T-cell (primary cell): ENCODE measurements at places on chromosomes 13 and 19.

DNA sequence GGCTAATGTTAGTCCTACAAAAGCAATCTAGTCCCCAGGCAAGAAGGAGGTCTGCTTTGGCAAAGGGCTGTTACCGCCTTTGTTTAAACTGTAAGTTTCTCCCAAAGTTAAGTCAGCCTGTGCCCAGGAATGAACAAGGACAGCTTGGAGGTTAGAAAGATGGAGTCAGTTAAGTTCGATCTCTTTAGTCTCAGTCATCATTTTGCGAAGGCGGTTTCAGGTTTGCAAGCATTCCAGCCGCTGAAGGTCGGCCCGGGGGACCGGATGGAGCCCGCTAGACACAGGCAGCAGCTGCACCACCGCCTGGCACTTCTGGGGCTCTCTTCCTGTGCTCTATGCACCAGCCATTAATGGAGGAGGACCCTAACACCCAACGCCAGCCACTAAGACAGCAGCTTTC lies 91.3 kb downstream of the STK24 start:
- no peak for DNase-seq

DNA sequence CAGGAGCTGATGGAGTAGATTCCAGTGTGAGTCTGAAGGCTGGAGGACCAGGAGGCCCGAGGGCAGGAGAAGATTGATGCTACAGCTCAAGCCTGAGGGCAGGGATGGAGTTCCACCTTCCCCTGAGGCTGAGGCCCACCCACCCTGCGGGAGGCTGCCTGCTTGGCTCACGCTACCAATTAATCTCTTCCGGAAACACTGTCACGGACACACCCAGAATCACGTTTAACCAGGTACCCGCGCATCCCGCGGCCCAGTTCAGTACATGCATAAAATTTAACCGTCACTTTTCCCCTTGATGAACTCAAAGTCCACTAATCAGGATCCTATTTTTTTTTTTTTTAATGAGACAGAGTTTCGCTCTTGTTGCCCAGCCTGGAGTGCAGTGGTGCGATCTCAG lies 5.2 kb upstream of the ZNF628 start:
- no peak for DNase-seq

DNA sequence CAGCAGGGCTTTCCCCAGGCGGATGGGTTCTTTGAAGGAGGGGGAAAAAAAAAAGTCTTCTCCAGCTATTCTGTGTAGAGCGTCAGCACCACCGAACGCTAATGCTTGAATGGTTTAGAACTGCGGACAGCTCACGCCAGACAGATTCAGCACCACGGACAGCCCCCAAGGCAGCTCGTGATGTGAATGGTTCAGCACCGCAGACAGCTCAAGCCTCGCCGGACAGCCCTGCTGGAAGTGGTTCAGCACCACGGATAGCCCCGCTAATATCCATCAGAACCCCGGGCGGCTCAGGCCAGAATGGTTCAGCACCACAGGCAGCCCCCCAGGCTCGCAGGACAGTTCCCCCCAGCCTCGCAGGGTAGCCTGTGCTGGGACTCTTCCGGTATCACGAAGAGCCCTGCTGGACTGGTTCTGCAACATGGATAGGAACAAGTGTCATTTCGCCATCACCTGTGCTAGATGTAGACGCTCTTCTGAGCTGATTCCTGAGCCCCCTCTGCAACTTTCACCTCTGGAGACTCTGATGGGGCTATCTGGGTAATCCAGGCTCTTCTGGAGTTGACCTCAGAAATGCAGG lies 4.9 kb upstream of the SMIM17 start:
- DNase-seq, result no peak

- DNase-seq, result no peak
These were observed 77.4 kb upstream of the LRCH1 start for GRCh38 chr13:46475541-46475991.

- DNase-seq, result no peak
These were observed 57.2 kb upstream of the C1QTNF9 start for GRCh38 chr13:24252136-24252535.

DNA sequence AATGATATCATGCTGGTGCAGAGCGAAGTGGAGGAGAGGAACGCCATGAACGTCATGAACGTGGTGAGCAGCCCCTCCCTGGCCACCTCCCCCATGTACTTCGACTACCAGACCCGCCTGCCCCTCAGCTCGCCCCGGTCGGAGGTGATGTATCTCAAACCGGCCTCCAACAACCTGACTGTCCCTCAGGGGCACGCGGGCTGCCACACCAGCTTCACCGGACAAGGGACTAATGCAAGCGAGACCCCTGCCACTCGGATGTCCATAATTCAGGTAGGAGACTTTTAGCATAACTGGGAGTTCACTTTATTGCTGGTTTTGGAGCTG lies 3.3 kb downstream of the PCDH17 start:
- no peak for DNase-seq
